ENCODE measurements at places on chromosomes 11 and 22. TPM values are rescaled to one million over a fixed set of nuclear protein-coding genes. Genes with fewer than 3 reads are reported as not detected.
A peak's percentile ranks its signal among the peaks of the same experiment; 100 is the strongest.

DNA sequence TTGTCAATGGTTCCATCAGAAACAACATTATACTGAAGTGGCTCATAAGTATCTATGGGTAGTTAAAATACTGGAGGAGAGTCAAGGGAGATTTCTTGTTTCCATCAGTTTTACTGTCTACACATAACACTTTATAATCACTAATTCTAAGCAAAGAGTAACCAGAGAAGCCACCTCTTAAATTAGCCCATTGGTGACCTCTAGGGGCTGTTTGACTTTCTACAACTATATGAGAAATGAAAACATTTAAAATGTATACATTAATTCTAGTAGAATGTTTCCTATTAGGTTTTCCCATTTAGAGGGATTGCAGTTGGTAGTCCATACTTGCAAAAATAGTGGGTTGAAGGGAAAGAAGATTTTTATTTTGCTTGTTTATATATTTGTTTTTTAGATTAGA lies 504.3 kb downstream of the FAM181B start:
- H3K27ac ChIP-seq = no peak overlapping the region
- H3K4me3 ChIP-seq = no peak overlapping the region
- no peak for DNase-seq
- H3K4me1 ChIP-seq = no peaks in the 10 kb centered on the region
- no peaks in the 10 kb centered on the region for H3K27me3 ChIP-seq
- H3K36me3 ChIP-seq = no peaks in the 10 kb centered on the region

Gene KRTAP5-9
- 0.57 TPM for total RNA-seq

- no peaks in the 10 kb centered on the region for H3K36me3 ChIP-seq
- H3K4me3 ChIP-seq = no peak overlapping the region
- DNase-seq = peak; percentile 55
- no peak overlapping the region for H3K27ac ChIP-seq
Measured at GRCh38 chr22:40709752-40710413, 30.6 kb downstream of the MCHR1 start.

- H3K36me3 ChIP-seq = no peaks in the 10 kb centered on the region
- H3K4me1 ChIP-seq = no peaks in the 10 kb centered on the region
- H3K27ac ChIP-seq = no peak overlapping the region
- H3K4me3 ChIP-seq = no peak overlapping the region
- peak; percentile 71 for DNase-seq
Measured at GRCh38 chr22:48751539-48752437, 1075.9 kb downstream of the BRD1 start.

Gene ANGPTL5
- total RNA-seq = 3.3 TPM

GRCh38 chr22:26461188-26461810 lies 22.3 kb downstream of the HPS4 start:
- no peak overlapping the region for H3K4me3 ChIP-seq
- H3K4me1 ChIP-seq = no peaks in the 10 kb centered on the region
- peaks cover 16% of the 10 kb centered on the region for H3K36me3 ChIP-seq
- no peaks in the 10 kb centered on the region for H3K27me3 ChIP-seq

Gene EXPH5
- 1.8 TPM for total RNA-seq

- no peak overlapping the region for H3K27ac ChIP-seq
- H3K27me3 ChIP-seq = no peaks in the 10 kb centered on the region
- no peaks in the 10 kb centered on the region for H3K36me3 ChIP-seq
- no peak for DNase-seq
- H3K4me3 ChIP-seq = no peak overlapping the region
Measured at GRCh38 chr11:61531044-61531443, 22.5 kb downstream of the LRRC10B start.

DNA sequence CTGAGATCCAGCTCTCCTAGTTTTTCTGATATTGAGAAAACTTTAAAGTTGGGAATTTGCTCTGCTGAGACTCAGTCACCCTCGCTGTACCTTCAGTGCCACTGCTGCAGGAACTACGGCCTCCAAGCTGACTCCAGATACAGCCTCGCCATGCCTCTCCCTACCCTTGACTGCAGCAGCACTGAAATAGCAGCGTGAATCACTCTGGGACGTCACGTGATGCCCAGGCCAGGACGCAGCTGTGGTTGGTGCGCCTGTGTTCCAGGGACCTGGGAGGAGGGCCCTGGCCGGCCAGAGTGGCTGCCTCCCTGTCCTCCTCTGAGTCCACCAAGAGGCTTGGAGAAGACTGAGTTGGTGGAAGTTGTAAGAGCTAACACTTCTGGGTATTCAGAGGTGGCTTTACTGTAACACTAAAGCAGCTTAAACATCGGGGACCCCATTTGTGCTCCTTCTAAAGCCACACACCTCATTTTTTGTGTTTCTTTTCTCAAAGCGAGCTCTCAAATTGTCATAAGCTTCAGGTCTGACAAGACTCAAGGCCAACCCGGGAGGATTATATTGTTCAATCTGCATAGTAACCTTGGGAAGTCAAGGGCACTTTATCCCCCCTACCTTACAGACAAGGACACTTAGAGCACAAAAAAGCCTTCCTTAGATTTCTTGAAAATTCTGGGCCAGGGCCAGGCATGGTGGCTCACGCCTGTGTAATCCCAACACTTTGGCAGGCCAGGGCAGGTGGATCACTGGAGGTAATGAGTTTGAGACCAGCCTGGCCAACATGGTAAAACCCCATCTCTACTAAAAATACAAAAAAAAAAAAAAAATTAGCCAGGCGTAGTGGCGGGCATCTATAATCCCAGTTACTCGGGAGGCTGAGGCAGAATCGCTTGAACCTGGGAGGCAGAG lies 4.2 kb upstream of the STIP1 start:
- no peaks in the 10 kb centered on the region for H3K27me3 ChIP-seq
- H3K4me3 ChIP-seq = no peak overlapping the region
- H3K4me1 ChIP-seq = no peaks in the 10 kb centered on the region

DNA sequence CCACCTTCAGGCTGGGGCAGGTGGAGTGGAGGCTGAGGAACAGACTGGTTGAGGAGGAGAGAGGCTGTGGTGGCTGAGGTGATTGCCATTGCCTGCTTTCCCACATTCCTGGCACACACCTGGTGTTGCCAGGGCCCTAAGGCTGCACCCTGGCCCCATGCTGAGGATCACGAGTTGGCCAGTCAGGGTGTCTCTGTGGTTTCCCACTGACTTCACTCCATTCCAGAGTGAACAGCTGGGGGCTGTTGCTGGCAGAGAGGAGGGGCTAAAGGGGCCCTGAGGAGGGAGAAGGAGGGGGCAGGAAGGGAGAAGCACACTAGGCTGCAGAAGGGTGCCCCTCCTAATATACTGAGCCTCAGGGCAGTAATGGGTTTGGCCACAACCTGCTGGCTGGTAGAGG lies 1.8 kb downstream of the TMEM86A start:
- H3K4me1 ChIP-seq = no peaks in the 10 kb centered on the region
- no peak overlapping the region for H3K27ac ChIP-seq
- H3K36me3 ChIP-seq = no peaks in the 10 kb centered on the region
- H3K27me3 ChIP-seq = no peaks in the 10 kb centered on the region

- no peak overlapping the region for H3K4me3 ChIP-seq
- no peaks in the 10 kb centered on the region for H3K36me3 ChIP-seq
- no peaks in the 10 kb centered on the region for H3K4me1 ChIP-seq
- no peaks in the 10 kb centered on the region for H3K27me3 ChIP-seq
- peak; percentile 95 for DNase-seq
Measured at GRCh38 chr22:35376728-35377472, 4.0 kb upstream of the HMOX1 start.

- no peak for DNase-seq
- H3K4me1 ChIP-seq = no peaks in the 10 kb centered on the region
- no peaks in the 10 kb centered on the region for H3K27me3 ChIP-seq
- no peaks in the 10 kb centered on the region for H3K36me3 ChIP-seq
Measured at GRCh38 chr11:69598147-69598546, 42.8 kb upstream of the CCND1 start.

GRCh38 chr11:17668166-17668565 lies 51.2 kb upstream of the MYOD1 start:
- no peak overlapping the region for H3K27ac ChIP-seq
- H3K36me3 ChIP-seq = no peaks in the 10 kb centered on the region
- H3K4me1 ChIP-seq = no peaks in the 10 kb centered on the region
- no peak overlapping the region for H3K4me3 ChIP-seq
- no peaks in the 10 kb centered on the region for H3K27me3 ChIP-seq

GRCh38 chr11:75345455-75346160 lies 5.9 kb downstream of the ARRB1 start:
- no peaks in the 10 kb centered on the region for H3K4me1 ChIP-seq
- no peaks in the 10 kb centered on the region for H3K36me3 ChIP-seq
- no peaks in the 10 kb centered on the region for H3K27me3 ChIP-seq
- H3K4me3 ChIP-seq = no peak overlapping the region

Gene GTSE1
- total RNA-seq = 1.5 TPM

Gene GAL3ST3
- total RNA-seq = not detected

GRCh38 chr11:19577976-19578619 lies 134.5 kb upstream of the NAV2 start:
- H3K36me3 ChIP-seq = no peaks in the 10 kb centered on the region
- H3K27ac ChIP-seq = peak overlapping the region; percentile 73
- H3K27me3 ChIP-seq = no peaks in the 10 kb centered on the region

Gene MMP7
- total RNA-seq = 0.42 TPM

Gene MOGAT2
- total RNA-seq = not detected

Gene A4GALT
- total RNA-seq = 62.1 TPM

Gene ZBTB16
- total RNA-seq = 54.5 TPM

DNA sequence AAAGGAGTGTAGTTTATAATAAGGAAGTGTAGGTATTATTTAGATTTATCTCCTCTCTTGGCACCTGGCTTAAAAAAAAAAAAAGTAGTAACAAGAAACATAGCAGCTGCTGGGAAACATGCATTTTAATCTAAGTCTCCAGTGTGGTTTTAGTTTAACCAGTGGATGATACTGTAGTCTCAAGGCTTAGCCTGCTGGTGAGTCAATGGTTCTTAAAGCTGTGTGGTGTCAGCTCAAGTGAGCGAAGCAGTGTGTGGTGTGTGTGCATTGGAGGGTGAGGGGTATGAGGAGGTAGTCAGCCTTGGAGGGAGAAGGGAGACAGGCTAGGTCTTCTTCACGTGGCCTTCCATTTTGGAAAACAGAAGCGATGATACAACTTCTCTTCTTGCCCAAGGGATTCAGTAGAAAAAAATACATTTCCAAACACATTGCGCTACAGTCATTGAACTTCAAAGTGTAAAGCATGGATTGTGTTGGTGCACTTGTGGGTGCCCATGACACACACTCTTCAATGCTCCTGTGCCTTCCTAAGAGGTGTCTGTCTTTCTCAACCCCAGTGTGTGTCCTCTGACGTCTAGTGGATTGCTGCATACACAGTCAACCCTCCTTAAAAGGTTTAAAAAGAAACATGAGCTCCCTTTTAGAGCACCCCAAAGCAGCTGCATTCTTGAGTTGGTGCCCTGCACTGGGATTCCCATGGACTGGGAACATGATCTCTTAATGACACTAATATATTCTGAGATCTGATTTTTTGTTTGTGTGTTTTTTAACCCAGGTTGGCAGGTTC lies 40.1 kb downstream of the ZBTB16 start:
- no peaks in the 10 kb centered on the region for H3K27me3 ChIP-seq
- H3K27ac ChIP-seq = no peak overlapping the region
- peaks cover 10% of the 10 kb centered on the region for H3K4me1 ChIP-seq
- H3K4me3 ChIP-seq = no peak overlapping the region
- no peaks in the 10 kb centered on the region for H3K36me3 ChIP-seq

- H3K4me3 ChIP-seq = no peak overlapping the region
- no peaks in the 10 kb centered on the region for H3K27me3 ChIP-seq
- no peak for DNase-seq
- no peaks in the 10 kb centered on the region for H3K4me1 ChIP-seq
- no peak overlapping the region for H3K27ac ChIP-seq
- H3K36me3 ChIP-seq = no peaks in the 10 kb centered on the region
Measured at GRCh38 chr11:20178976-20179375, 18.7 kb upstream of the DBX1 start.

DNA sequence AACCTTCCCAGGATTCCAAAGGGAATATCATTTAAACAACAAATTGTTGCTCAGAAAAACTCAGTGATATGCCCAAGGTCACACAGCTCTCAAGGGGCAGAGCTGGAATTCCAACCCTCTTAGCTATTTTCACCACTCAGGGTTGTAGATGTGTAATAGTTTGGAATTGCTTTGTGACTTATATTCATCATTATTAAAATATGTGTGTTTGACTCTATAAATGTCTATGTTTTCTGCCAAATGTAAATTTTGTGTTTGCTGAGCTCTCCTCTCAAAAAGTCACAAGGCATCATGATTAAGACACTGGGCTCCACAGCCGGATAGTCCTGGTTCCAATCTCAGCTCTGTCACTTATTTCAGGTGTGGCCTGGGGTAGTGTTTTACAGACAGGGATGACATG lies 407.3 kb downstream of the TMEM135 start:
- DNase-seq = no peak
- no peaks in the 10 kb centered on the region for H3K27me3 ChIP-seq
- H3K4me1 ChIP-seq = peaks cover 3% of the 10 kb centered on the region
- H3K27ac ChIP-seq = no peak overlapping the region

Gene MMP1
- total RNA-seq = 0.52 TPM

Gene DDI1
- total RNA-seq = not detected

DNA sequence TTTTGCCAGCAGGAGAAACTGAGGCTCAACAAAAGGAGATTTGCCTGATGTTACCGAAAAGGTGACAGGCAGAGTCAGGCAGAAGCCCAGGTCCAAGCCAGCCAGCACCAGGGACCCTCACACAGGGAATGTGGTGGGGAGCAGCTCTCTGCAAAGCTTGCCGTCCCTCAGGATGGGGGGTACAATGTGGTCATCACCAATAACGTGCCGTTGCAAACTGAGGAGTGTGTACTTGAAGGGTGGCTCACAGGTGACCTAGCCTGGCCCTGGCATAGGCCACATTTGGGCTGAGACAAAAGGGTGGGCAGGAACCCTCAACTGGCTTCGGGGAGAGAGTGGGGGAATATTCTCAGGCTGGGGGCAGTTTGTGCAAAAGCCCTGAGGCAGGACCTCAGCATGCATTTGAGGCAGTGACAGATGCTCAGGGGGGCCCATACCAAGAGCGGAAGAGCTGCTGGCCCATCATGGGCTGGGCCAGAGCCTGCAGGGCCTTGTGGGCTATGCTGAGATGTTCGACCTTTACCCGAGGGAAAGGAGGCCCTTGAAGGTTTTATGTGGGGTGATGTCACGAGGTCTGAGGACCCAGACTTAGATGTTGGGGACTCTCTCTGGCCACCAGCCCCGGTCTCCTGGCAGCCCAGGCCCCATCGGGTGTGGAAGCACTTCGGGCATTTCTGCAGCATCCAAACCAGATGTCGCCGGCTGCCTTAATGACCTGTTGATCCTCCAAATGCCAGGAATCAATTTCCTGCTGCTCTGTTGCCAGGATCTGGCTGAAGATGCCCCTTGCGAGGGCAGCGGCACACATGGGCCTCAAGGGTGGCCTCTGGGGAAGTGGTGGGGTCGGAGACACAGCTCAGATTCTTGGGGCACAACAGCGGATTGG lies 57.4 kb upstream of the SHISAL1 start:
- no peaks in the 10 kb centered on the region for H3K4me1 ChIP-seq
- no peaks in the 10 kb centered on the region for H3K27me3 ChIP-seq
- H3K36me3 ChIP-seq = no peaks in the 10 kb centered on the region
- DNase-seq = peak; percentile 32
- no peak overlapping the region for H3K27ac ChIP-seq

Measured in aorta (tissue), 5 donors.